HEK293T (cell line): ENCODE measurements at places on chromosomes 2 and 18.

DNA sequence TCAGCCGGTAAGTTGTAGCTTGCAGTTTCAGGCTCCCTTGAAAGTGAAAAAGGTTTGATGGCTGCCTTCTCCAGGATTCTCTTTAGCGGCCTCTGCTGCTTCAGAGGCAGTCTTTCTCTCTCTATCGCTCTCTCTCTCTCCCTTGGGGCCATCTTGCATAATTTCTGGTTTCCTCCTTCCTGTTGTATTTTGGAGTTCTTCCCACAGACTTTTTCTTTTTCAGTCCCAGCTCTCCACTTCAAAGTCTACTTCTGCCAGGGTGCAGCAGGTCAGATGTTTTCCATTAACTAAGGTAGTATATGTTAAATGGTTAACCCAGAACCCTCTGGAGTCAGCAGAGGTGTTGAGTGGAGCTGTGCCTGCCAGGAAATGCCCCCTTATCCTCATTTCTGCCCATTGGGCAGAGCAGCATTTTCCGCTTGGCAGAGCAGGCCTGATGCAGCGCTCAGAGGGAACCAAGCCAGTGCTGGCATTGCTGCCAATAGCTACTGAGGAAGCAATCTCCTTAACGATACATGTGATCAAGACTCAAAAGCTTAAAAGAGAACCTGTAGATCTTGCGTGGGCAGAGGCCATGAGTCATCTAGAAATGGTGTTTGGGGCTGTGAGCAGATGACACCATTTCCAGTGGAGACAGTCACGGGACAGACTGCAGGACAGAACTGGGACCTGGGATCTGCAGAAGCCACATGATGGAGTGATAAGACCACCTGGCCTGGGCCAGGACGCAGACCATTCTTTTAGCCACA, 20.8 kb downstream of the DBI start:
- no peak for DNase-seq

- no peak for DNase-seq
These were observed 47.6 kb downstream of the GPD2 start for GRCh38 chr2:156483741-156484173.

DNA sequence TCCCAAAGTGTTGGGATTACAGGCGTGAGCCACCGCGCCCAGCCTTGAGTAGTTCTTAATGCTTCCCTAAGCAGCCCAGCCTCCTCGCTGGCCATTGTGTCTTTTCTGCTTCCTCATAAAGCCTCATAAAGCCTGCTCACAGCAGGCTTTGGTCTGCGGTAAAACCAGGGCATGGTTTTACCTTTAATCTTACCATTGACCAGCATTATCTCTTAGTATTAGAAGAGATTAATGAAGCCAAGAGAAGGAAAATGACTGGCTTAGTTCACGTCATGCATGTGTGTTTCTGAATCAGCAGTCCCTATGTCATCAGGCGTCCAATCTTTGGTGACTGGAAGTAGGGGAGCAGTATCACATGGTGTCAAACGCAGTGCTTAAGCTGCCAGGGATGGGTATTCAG, 14.9 kb upstream of the CDCA7 start:
- DNase-seq: no peak

DNA sequence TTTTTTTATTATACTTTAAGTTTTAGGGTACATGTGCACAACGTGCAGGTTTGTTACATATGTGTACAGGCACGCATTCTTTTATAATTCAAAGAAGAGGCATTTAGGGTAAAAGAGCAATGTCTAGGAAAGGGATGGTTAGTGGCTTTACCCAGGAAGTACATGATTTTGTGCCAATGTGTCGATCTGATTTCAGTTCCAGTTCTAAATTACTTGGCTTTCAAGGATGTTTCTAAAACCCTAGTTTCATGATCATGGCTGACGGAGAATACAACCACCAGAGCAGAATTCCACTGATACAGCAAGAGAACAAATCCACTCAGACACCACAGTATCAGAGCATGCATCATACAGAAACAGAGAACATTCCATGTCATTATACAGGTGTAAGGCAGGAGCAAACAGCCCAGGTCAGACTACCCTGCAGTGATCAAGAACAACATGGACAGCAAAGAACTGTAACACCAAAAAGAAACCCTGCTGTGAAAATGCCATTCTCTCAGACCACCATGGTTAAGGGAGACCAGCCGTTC, 116.7 kb upstream of the STK17B start:
- DNase-seq: no peak

DNA sequence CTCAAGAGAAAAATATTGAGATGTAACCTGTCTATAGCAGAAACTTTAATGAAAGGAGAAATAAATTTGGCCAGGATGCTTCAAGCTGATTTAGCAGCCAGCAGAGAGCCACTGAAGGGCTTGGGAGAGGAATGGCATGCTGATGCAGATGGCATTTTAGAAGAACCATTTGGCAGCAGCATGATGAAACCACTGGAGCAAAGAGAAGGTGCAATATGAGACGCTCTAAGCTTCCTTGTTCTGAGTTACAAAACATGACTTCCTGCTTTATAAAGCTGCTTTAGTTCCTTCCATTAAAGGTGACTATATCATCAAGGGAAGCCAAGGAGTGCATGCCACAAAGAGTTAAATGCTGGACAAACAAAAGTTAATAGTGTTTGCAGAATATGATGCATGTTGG, 189.7 kb downstream of the PID1 start:
- no peak for DNase-seq

DNA sequence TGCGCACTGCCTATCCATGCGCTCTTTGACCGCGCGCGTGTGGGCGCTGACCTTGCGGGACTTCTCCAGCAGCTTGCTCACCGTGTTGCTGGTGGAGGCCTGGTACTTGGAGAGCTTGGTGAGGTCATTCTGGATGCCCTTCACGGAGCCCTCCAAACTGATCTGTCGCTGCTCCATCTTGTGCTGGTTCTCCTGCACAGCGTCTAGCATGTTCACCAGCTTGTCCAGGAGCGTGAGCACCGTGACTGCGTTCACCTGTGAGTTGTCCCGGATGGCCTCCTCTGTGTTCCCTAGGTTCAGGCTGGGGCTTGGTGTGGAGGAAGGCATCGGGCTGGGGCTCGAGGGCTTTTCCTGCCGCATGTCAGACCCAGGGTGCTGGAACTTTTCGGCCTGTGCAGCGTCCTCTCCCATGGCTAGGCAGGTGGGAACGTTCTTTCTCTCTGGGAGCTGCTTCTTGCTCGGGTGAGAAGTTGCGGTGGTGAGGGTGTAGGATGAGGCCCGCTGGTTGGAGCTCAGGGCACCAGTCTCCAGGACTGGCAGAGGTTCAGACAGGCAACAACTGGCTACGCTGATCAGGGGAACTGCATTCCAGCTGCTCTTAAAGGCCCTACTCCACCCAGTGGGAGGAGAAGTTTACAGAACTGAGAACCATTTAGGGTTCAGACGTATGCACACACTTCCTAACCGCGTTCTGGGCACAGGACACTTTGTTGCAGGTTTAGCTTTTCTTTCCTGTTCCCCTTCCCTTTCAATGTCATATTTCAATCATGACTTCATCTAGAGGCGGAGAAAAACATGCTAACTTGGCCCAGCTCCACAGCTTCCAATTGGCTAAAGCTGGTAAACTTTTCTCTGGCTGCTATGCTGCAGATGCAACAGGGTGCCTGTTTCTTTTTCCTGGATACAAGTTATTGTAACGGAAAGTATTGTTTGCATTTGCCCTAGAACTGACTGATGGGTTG, at the start of gene CAVIN2:
CAVIN2 (minus strand) TSS at position 574 of the 962 bp plus-strand sequence; CDS start at position 411, 163 bp downstream.
- DNase-seq: no peak

- no peak for DNase-seq
These were observed 464 bp upstream of the SESTD1 start for GRCh38 chr2:179265082-179265510.

DNA sequence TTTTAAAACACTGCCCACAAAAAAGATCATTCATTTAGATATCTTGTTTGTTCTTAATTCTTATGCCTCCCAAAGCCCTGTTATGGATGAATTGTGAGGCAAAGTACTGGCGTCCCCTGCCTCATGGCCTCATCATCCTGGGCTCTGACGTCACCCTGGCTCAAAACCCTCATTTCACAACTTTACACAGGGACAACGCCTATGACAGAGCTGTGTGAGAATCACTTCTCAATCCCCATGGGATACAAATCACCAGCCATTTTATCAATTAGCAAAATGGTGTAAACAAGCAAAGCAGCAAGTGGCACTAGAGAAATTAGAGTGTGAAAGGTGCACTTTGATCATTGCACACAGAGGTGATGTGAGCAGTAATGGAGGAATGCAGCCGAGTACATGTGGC, 16.6 kb downstream of the FHOD3 start:
- DNase-seq: no peak
